ENCODE measurements at places on chromosomes 5 and 9.

- no peak for DNase-seq
Observed at GRCh38 chr9:7782400-7783120, 17.0 kb downstream of the DMAC1 start.

GRCh38 chr5:169772688-169773087, 135.6 kb downstream of the DOCK2 start:
- DNase-seq: no peak

DNA sequence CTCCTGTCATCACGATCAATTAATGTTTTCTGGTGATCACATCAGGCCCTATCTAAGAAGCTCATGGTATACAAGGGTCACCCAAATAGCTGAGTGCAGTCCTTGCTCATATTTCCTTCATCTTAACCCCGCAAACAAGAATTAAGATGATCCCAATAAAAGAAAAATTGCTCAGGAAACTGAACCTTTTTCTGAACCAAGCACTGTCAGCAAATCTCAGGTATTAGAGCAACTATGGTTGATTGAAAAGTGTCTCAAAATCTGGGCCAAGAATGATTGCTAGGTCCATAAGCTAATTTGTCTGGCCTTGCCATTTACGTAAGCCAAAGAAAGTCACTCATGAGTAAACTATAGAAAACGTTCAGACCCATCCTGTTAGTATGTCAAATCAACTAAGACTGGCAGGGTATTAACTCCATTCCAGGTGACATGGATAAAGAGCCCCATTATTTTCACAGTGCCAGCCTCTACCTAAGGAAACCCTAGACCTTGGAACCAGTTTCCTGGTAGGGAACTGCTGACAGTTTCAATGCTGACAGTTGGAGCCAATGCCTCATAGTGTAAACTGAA, 209.3 kb downstream of the DEPDC1B start:
- no peak for DNase-seq

DNA sequence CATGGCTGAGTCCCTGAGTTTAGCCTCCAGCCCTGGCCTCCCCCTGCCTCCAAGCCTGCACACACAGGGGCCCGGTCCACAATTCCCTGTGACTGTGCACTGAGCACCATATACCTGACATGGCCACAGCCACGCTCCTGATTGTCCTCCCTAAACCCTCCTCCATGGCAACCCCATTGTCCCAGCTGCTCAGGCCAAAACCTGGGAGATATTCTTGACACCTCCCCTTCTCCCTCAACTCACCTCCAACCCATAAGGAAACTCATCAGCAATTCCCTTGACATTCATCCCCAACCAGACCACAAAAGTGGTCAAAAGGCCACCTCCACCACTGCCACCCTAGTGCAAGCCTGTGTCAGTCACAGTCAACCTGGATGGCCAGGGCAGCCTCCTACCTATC, 107.5 kb upstream of the MVB12B start:
- DNase-seq: no peak

- no peak for DNase-seq
Observed at GRCh38 chr5:943201-943917, 50.7 kb downstream of the TRIP13 start.

- DNase-seq: no peak
Observed at GRCh38 chr9:85516976-85517637, 224.6 kb downstream of the AGTPBP1 start.

DNA sequence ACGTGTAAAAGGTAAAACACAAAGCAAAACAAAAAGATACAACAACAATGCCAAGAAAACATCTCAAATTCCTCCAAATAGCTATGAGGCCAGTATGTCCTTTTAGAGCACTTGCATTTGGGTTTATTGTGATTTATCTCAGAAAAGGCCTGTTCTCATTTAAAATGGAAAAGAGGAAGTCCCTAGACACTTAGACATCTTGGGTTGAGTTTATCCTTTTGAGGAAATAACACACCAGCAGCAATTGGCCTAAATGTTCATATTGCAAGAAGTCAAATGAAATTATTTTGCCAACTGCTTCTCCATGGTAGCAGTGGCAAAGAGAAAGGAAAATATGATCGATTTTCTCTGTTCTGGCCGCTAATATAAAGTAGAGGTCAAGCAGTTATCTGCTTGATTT, 43.6 kb upstream of the TRMT10B start:
- no peak for DNase-seq

GRCh38 chr9:89920951-89921350, 316.1 kb downstream of the GADD45G start:
- DNase-seq: peak; percentile 41

GRCh38 chr5:61640179-61641021, 308.3 kb downstream of the ZSWIM6 start:
- no peak for DNase-seq

DNA sequence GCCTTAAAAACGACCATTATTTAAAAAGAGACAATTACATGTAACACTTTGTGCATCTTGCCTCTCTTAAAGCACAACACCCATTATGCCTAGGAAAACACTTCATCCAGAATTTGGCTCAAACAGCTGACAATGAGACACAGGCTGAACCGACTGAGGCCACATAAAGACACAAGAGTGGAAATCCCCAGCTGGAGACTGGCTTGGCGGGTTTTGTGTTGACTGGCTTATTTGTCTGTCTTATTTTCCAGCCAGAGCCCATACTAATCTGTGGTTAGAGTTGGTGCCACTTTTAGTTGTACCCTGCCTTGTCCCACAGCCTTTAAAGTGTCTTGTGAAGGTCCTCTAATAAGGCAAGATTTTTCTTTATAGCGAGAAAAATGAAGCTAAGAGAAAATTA, 21.2 kb downstream of the TRIM14 start:
- no peak for DNase-seq

Measured in ecto neural progenitor cell (in vitro differentiated cells).